ENCODE measurements at places on chromosomes 1 and 21. TPM values are rescaled to one million over a fixed set of nuclear protein-coding genes. Genes with fewer than 3 reads are reported as not detected.

- H3K4me1 ChIP-seq = no peaks in the 10 kb centered on the region
- no peaks in the 10 kb centered on the region for H3K36me3 ChIP-seq
- H3K4me3 ChIP-seq = no peak overlapping the region
- H3K27me3 ChIP-seq = no peaks in the 10 kb centered on the region
These were observed 334.3 kb upstream of the ADAMTS5 start for GRCh38 chr21:27301220-27301619.

The GPA33 gene
- total RNA-seq = 21.2 TPM

The S100A16 gene
- not detected for total RNA-seq

GRCh38 chr1:93522721-93523120 lies 74.8 kb downstream of the FNBP1L start:
- DNase-seq = no peak
- H3K27me3 ChIP-seq = no peaks in the 10 kb centered on the region
- H3K4me1 ChIP-seq = no peaks in the 10 kb centered on the region
- no peak overlapping the region for H3K4me3 ChIP-seq

- DNase-seq = no peak
- H3K27me3 ChIP-seq = no peaks in the 10 kb centered on the region
- H3K4me1 ChIP-seq = no peaks in the 10 kb centered on the region
- no peak overlapping the region for H3K27ac ChIP-seq
These were observed 355.6 kb downstream of the PRDM2 start for GRCh38 chr1:14055442-14056223.

The GUCA2B gene
- total RNA-seq = not detected

GRCh38 chr1:154440036-154440804 lies 35.1 kb downstream of the IL6R start:
- H3K27ac ChIP-seq = peak overlapping the region; percentile 47
- H3K27me3 ChIP-seq = no peaks in the 10 kb centered on the region
- H3K4me1 ChIP-seq = peaks cover 63% of the 10 kb centered on the region
- H3K36me3 ChIP-seq = peaks cover 31% of the 10 kb centered on the region

- no peaks in the 10 kb centered on the region for H3K36me3 ChIP-seq
- no peaks in the 10 kb centered on the region for H3K4me1 ChIP-seq
These were observed 274.5 kb downstream of the S1PR1 start for GRCh38 chr1:101511202-101511891.

The CSF3R gene
- total RNA-seq = 0.87 TPM

The CD1B gene
- not detected for total RNA-seq

- H3K27ac ChIP-seq = no peak overlapping the region
- no peaks in the 10 kb centered on the region for H3K27me3 ChIP-seq
- H3K4me1 ChIP-seq = no peaks in the 10 kb centered on the region
- DNase-seq = peak; percentile 19
- H3K4me3 ChIP-seq = no peak overlapping the region
These were observed 23.9 kb downstream of the FTCD start for GRCh38 chr21:46131588-46131837.

DNA sequence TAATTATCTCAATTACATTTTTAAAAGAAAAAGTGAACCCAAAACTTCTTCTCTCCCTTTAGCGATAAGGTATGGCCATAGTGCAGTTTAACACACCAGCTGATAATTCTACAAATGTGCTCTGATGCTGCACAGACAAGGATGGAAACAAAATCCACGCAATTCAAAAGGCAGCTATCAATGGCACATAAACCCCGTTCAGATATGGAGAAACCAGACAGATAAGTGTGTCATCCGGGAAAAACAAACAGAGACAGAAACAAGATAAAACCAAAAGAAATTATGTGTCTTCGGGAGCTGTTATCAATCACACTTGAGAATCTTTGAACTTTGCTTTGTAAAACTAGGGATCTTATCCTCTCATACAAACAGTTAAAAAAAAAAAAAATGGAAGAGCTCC lies 73.6 kb downstream of the SIPA1L2 start:
- H3K27ac ChIP-seq = no peak overlapping the region
- peaks cover 9% of the 10 kb centered on the region for H3K4me1 ChIP-seq
- H3K4me3 ChIP-seq = no peak overlapping the region
- H3K27me3 ChIP-seq = no peaks in the 10 kb centered on the region

DNA sequence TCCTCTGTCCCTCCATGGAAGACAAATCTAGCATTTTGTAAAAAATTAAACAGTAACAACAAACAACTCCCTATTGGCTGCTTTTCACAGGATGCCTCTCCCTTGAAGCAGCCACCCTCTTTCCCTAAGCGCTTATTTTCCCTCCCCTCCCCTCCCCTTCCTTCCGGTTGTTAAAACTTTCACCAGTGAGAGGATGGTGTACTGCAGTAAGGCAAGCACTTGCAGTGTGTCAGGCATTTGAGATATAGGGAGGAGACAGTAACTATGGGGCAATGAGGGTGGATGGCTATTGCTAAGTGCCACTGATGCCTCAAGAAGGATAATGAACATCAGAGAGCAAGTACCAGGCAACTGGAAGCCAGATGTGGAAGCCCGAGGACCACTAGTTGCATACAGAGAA lies 19.1 kb upstream of the KIAA1614 start:
- no peaks in the 10 kb centered on the region for H3K27me3 ChIP-seq
- H3K27ac ChIP-seq = no peak overlapping the region
- no peak overlapping the region for H3K4me3 ChIP-seq
- H3K4me1 ChIP-seq = peaks cover 3% of the 10 kb centered on the region
- H3K36me3 ChIP-seq = no peaks in the 10 kb centered on the region
- DNase-seq = no peak

The CA6 gene
- total RNA-seq = not detected

DNA sequence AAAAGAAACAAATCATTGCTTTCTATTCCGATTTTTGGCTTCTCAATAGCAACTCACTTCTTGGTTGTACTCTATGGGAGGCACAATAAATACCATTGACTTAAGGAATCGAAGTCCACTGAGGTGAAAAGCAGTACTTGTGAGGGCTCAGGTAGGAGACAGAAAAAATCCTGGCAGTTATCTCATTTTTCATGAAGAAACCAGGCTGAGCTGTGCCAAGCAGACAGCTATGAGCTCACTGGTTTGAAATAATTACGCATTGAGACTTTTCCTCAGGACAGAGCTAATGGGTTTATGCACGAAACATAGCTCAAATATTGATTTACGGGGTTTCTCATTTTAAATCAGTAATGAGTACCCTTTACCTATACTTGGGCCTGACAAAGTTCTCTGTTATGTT lies 18.5 kb downstream of the COLGALT2 start:
- DNase-seq = no peak
- no peaks in the 10 kb centered on the region for H3K36me3 ChIP-seq
- no peak overlapping the region for H3K27ac ChIP-seq
- no peaks in the 10 kb centered on the region for H3K27me3 ChIP-seq
- no peak overlapping the region for H3K4me3 ChIP-seq

GRCh38 chr21:17848228-17848627 lies 29.1 kb upstream of the C21orf91 start:
- no peaks in the 10 kb centered on the region for H3K36me3 ChIP-seq
- no peaks in the 10 kb centered on the region for H3K27me3 ChIP-seq
- no peak for DNase-seq
- H3K4me3 ChIP-seq = no peak overlapping the region

- no peaks in the 10 kb centered on the region for H3K27me3 ChIP-seq
- no peaks in the 10 kb centered on the region for H3K4me1 ChIP-seq
- no peak overlapping the region for H3K27ac ChIP-seq
- peaks cover 34% of the 10 kb centered on the region for H3K36me3 ChIP-seq
- H3K4me3 ChIP-seq = no peak overlapping the region
These were observed 8.2 kb downstream of the HCRTR1 start for GRCh38 chr1:31625561-31626222.

DNA sequence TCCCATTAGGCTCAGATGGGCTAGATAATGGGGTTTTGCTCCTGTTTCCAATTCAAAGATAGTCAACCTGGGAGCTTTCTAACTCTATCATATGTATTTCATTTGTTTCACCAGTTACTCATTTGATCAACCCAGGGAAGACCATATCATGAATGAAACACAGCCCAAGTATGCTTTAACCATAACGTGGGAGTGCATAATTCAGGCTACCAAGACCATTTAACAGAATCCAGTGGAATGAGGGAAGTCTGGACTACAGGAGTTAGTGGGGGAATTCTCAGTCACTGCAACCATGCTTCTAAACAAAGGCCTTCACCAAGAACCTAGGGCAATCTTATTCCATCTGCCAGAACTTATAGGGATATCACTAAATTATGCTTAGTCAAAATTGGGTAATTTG lies 15.0 kb upstream of the SLC16A1 start:
- H3K4me3 ChIP-seq = no peak overlapping the region
- H3K27ac ChIP-seq = no peak overlapping the region
- peaks cover 9% of the 10 kb centered on the region for H3K36me3 ChIP-seq
- no peaks in the 10 kb centered on the region for H3K27me3 ChIP-seq

DNA sequence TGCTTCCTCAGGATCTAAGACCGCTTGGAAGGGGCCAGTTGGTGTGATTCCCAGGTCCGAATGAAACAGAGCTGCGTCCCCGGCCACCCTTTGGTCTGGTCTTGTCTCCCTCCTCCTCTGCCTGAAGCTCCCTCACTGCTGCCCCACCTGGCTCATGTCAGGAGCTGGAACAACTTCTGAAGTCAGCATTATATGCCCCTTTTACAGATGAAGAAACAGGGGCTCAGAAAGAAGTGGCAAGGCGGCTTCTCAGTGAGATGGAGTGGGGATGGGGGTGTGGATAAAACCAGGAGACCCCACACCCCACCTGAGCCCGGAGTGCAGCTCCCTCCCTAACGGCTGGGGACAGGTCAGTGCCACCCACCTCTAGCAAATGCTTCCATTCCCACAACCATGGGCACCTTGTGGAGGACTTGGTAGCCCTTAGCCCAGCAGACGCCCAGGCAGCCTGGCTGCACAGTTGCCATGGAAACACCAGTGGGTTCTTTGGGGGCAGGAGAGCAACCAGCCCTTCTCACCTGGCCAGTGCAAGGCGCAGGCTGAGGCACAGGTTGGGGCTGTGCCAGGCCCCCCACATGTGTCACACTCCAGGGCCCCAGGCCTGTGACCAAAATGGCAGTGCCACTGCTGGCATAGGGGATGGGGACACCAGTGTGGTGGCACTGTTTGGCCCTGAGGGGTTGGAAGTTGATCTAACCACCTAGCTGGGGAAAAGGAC lies 31.9 kb upstream of the ECE1 start:
- H3K36me3 ChIP-seq = no peaks in the 10 kb centered on the region
- no peak for DNase-seq

The LPAR3 gene
- total RNA-seq = 4.1 TPM

Data from CD4-positive, alpha-beta memory T cell (primary cell).